ENCODE measurements at places on chromosomes 16 and 17.

DNA sequence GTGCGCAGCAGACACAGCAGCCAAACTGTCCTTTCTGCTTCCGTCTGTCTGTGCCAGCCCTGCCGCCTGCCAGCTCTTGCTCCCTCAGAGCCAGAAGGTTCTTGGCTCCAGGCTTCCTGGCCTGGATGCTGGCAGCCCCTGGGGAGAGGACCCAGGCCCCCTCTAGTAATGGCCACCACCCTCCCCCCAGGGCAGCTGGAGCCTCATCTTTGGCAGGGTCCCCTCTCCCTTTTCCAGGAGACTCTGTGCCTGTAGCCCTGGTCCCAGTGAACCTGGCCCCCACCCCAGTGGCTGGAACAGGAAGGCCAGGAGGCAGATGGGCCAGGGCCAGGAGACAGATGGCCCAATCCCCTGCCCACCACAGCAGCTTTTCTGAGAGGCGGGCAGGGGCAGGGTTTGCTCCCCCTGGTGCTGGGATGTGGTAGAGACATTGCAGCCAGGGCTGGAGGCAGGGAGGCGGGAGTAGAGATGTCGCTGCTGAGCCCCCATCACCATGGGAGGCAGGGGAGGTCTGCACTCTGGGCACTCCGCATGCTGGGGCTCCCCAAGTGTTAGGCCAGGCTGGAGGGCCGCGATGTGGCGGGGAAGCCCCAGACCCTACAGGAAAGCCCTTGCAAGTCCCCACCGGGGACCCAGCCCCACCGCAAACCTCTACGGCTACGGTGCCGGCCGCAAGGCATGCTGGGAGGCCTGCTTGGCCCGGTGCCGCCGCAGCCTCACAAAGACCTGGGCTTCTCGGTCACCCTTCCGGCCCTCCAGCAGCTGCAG is 16.7 kb downstream of the UNC13D start:
- DNase-seq: peak; percentile 79

DNA sequence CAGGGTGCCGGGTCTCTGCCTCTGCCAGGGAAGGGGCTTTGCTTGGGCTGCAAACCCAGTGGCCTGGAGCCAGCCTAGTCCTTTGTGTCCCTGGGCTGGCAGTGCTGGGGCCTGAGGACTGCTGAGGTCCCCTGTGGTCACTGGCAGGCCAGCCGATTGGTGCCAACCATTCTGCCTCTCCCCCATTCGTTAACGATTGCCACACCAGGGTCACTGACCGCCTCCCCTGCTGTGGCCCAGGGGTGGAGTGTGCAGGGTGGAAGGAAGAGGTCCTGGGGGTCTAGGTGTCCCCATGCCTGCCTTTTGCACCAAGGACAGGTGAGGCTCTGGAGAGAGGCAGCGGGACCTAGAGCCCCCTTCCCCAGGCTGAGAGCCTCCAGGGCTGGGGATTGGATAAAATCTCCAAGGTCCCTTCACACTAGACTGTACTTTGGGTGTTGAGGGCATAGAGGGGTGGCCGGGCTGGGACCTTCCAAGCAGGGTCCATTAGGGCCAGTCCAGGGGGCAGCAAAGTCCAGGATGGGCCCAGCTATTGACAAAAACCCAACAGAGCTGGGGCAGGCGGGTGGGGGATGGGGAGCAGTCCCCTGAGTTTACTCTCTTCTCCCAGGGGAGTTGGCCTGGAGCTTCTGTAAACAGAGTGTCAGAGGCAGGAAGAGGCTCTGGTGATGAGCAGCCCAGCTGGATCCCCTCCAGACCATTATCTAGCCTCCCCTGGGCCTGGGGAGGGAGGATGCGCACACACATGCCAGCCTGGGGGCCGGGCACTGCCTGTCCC is 1.1 kb downstream of the VASN start:
- DNase-seq: peak; percentile 65

DNA sequence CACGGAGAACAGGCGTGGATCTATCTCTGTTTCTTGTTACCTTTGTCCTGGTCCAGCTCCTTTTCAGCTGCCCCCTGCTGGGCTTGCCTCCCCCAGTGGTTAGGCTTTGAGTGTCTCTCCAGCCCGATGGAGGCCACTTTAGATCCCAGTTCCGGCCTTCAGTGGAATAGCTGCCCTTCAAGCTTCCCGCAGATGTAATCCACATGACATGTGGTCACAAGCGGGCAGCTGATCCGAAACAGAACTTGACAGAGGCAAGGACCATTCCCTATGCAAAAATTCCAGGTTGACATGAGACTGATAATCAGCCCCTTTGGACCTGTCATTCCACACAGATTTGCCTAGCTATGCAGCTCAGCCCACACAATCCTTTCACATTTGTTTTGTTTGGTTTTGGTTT is 40.6 kb upstream of the AQP8 start:
- no peak for DNase-seq

DNA sequence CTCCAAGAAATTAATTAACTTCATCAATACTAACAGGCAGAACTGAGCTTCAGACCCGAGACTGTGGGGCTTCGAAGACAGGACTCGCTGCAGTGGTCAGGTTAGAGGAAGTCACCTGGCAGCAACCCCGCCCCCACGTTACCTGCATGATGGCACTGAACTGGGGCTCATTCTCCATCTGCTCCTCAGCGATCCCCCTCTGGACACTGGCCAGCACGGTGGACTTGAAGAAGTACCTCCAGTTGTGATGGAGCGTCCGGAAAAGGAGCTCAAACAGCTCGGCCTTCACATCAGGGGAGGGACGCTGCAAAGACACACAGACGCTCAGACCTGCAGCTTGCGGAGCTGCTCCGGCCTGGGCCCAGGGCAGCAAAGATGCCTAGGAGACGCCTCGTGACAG is 40.9 kb upstream of the GSG1L start:
- no peak for DNase-seq

DNA sequence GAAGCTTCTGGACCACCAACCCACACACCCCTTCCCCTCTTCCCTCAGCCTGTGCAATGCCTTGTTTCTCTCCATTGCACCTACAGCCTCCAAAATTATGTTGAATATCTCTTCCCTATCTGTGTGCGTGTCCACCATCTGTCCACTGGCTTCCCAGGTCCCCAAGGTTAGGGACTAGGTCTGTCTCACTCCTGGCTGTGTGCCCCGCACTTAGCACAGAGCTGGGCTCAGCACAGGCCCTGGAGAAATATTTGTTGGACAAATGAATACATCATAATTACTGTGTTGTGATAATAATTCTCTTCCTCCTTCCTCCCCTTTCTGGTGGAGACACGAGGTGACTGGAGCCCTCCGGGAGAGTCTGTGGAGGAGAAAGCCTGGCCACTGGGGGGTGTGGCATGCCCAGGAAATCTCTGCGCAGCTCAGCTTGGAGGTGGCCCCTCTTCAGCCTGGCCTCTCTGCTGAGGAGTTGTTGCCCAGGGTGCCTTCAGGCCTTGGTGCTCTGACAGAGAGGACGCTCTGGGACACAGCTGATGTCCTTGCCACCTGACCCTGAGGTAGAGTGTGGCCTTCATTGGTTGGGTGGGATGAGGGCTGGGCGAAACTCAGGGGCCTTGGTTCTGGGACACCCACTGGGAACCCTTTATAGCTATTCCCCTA is 3.3 kb upstream of the BRD7 start:
- no peak for DNase-seq

DNA sequence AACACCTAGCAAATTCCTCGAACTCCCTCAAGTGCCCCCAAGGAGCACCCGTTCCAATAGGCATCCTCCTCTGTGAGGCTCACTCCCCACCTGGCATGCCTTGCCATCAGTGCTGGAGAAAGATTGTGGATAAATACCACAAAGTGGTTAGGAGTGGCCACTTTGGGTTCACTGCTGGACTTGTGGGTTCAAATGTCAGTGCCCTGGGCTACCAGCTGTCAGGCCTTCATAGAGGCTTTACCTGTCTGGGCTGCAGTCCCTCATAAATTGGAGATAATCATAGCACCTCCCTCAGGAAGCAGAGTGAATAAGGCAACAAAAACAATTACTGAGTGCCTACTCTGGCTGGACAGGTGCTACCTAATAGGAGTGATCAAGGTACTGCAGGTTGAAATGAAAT is 1.5 kb upstream of the SYT17 start:
- DNase-seq: no peak

DNA sequence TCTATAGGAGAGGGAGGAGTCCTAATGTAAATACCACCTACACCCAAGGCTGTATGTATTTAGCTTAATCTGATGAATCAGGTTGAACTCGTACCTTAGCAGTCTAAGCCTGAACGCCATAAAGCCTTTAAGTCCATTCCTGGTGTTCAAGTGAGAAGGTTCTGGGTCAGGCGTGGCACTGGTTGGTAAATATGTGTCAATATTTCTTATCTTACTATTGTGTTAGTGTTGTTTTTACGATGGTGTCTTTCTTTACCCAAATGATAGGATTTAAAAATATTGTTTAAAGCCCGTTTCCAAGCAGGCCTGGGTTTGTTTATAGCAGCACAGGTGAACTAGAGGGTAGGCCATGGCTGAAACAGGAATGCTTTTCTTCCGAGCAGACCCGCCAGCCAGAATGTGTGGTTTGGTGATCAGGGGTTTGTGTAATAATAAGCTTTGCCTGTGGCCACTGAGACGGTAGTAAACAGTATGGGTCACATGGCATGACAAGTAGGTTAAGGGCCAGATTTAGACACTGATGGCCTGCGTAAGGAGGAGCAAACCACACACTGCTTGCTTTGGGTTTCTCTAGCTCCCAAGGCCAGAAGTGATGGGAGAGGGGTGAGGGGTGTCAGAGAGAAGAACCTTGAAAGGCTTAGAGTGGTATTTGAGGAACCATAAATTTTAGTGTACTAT is 3.3 kb downstream of the TMEM94 start:
- no peak for DNase-seq

DNA sequence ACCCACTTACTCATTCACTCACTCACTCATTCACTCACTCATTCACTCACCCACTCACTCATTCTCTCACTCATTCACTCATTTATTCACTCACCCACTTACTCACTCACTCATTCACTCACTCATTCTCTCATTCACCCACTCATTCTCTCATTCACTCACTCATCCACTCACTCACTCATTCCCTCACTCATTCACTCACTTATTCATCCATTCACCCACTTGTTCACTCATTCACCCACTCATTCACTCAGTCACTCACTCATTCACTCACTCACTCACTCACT is 7.6 kb upstream of the CPSF4L start:
- DNase-seq: no peak

GRCh38 chr16:2795395-2796143 is 2.7 kb upstream of the PRSS41 start:
- DNase-seq: no peak

DNA sequence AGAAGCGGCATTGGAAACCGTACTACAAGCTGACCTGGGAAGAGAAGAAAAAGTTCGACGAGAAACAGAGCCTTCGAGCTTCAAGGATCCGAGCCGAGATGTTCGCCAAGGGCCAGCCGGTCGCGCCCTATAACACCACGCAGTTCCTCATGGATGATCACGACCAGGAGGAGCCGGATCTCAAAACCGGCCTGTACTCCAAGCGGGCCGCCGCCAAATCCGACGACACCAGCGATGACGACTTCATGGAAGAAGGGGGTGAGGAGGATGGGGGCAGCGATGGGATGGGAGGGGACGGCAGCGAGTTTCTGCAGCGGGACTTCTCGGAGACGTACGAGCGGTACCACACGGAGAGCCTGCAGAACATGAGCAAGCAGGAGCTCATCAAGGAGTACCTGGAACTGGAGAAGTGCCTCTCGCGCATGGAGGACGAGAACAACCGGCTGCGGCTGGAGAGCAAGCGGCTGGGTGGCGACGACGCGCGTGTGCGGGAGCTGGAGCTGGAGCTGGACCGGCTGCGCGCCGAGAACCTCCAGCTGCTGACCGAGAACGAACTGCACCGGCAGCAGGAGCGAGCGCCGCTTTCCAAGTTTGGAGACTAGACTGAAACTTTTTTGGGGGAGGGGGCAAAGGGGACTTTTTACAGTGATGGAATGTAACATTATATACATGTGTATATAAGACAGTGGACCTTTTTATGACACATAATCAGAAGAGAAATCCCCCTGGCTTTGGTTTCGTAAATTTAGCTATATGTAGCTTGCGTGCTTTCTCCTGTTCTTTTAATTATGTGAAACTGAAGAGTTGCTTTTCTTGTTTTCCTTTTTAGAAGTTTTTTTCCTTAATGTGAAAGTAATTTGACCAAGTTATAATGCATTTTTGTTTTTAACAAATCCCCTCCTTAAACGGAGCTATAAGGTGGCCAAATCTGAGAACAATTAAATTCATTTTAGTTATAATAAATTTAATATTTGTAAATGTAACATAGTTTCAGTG is 1.7 kb downstream of the HEXIM1 start:
- DNase-seq: peak; percentile 72

DNA sequence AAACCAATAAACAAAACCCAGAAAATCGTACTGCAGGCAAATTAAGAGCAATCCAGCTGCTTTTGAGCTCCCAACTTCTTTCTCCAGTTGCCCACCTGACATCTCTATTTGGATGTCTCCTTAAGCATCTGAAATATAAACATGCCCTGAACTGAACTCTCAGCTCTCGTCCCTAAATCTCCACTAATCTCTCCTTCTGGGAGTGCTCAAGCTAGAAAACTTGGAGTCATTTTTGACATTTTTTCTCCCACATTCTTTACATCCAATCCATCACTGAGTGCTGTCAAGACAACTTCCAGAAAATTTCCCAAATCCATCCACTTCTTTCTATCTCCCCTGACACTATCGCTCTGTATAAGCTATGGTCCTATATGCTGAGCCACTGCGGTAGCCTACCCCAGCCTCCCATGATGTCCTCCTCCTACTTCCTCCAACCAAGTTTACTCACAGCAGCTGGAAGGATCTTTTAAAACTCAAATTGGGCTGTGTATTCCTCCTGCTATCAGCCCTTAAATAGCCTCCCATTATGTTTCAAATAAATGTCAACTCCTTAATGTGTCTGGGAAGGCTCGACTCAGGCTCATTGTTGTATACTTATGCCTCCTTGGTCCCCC is 53.1 kb downstream of the HS3ST3B1 start:
- DNase-seq: no peak

DNA sequence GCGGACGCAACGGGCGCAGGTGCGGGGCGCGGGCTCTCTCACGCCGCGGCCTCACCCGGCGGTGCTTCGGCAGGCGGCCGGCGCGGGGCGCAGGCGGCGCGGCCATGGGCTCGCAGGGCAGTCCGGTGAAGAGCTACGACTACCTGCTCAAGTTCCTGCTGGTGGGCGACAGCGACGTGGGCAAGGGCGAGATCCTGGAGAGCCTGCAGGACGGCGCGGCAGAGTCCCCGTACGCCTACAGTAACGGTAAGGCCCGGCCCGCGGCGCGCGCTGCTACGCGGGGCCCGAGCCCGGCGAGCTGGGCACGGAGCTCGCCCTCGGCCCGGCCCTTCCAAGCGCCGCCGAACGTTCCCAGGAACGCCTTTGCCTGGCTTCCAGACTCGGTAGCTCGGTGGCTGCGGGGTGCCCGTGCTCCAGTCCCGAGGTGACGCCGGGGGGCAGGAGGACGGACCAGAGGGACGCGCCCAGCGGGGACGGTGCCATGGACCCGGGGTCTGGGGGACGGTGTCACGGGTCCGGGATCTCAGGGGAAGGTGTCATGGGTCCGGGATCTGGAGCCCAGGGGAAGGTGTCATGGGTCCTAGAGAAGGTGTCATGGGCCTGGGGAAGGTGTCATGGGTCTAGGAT is 435 bp downstream of the RAB40C start:
- no peak for DNase-seq

Measured in left cardiac atrium (tissue), 4 donors.